NCI-H187 treated with DMSO at 0.1 percent for 48 hours (cell line): ENCODE measurements at places on chromosomes 12 and 14.

DNA sequence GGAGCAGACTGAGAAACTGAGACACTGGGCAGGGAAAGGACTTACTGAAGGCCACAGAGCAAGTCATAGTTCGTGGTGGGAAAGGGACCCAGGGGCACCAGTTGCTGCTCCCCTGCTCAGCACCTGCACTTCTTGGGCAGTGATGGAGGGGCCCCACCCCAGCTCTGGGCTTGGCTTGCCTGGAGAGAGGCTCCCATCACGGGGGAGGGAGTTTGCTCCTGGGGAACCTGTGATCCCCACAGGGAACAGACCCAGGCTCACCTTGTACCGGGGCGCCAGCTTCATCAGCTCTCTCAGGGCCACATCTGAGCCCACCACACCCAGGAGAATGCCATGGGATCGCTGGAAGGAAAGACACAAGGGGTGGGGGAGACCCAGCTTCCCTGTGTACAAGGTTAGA lies 39.8 kb downstream of the CACNA2D4 start:
- no peak for DNase-seq

DNA sequence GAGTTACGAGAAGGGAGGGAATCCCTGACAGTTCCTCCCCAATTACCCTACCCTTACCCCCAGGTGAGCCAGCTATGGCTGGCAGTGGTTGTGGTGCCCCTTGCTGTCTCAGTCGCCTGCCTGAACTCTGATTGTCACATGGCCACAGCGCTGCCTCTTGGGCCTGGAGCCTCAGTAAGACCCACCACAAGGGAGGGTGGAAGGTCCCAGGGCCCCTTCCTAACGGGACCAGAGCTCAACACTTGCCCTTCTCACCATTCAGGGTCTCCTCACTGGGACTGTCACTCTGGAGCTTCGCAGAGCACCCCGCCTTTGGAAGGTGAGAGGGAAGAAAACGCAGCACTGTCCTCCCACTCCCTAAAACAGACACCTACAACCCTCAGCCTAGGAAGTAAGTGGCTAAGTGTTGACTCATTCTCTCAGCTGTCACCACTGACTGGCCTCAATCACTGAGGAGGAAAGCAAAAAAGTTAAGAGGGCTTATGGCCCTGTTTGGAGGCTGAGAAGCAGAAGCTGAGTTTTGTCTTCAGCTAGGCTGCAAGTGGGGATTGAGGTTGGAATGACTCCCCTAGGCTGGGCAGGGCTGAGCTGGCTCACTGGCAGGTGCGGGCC lies 1.0 kb downstream of the TMEM253 start:
- DNase-seq = no peak

DNA sequence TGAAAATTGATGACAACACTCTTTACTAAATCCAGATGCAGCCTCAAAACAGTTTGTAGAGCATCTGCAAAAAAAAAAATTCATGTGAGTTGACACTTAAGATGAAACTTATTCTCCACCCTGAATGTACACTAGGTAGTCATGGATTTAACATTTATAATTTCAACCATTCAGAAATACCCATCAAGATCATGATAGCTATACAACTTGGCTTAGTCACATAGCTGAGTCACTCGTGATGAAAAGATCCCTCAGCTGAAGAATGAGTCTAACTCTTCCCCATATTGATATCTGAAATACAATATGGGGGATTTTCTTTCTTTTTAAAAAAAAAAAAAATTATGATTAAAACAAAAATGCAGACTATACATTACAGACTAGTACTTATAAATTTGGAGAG lies 104.8 kb upstream of the PLEKHG7 start:
- no peak for DNase-seq

- no peak for DNase-seq
Measured at GRCh38 chr12:52402377-52402776, 3.8 kb downstream of the KRT82 start.

DNA sequence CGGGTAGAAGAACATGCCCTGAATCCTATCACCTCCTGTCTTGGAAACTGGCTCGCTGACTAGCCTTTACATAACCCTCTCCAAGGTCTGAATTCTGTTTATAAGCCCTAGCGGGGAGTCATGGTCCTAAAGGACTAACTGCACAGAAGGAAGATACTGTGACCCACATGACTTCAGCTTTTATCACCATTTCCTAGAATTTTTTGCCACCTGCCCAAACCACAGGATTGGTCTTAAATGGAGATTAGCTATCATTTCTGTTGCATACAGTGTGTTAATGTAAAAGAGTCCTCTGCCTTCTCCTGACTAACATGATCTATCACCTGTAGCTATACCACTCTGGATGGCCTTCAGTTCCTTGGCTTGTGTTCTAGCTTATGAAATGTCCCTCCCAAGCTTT lies 319.2 kb downstream of the DUSP6 start:
- no peak for DNase-seq

GRCh38 chr14:99654235-99654985 lies 9.5 kb downstream of the HHIPL1 start:
- no peak for DNase-seq
